Activated CD8-positive, alpha-beta memory T cell treated with anti-CD3 and anti-CD28 coated beads for 24 hours (primary cell): ENCODE measurements at places on chromosomes 6 and 20.

DNA sequence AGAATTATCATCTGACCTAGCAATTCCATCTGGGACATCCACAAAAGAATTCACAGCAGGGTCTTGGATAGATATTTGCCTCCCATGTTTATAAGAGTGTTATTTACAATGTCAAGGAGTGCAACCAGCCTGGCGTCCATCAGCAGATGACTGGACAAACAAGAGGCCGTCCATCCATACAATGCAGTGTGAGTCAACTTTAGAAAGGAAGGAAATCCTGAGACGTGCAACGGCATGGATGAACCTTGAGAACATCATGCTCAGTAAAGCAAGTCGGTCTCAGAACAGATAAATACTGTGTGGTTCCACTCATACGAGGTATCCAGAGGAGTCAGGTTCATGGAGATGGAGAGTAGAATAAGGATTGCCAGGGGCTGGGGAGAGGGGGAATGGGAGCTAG lies 46.4 kb downstream of the FOXF2 start:
- no peak for DNase-seq

DNA sequence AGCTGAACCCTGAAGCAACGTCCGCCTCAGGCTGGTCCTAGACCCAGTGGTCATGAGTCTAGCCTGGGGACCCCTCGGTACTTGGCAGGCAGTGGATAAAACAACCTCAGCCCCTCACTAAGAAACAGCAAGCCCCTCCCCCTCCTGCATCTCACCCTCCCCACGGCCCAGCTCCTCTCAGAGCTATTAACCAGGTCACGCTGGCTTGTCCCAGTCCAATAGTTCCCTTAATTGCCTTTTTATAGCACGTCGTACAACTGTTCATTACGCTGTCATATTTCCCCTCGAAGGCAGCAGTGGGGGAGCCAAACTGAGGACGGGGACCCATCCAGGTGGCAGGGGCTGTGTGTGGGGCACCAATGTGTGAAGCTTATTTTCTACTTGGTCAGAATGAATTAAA lies 8.6 kb upstream of the SLC32A1 start:
- DNase-seq, result no peak

GRCh38 chr6:163564534-163564933 lies 150.0 kb downstream of the QKI start:
- DNase-seq, result no peak

DNA sequence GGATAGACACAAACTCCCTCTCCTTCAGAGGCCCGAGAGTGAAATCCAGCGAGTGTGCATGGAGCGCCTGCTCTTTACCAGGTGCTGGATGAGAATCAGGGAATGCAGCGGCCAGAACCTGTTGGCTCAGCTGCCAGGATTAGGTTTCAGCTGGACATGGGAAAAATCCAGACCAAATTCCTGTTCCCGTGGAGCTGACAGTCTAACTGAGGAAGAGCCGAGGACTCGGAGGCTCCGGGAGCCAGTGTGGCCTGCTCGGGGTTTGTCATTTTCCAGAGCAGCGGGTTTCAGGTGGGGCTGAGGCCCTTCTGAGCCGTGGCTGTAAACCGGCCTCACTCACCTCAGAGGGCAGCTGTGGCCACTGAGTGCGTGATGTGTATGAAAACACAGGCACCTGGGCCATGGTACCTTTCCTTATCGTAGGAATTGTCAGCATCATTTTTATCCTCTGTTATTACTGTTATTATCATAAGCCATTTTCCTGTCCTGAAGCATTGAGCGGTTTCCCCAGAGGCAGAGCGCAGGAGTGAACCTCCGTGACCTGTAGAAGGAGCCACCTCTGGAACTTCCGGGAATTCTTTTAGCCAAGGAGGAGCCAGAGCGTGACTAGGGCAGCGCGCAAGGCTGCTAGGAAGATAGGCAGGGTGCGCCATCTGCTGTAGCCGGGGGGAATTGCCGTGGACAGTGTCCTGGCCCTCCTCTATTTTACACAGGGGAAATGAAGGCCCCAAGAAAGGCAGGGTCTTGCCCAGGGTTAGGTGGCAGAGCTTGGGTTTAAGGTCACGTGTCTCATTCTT lies 27.3 kb downstream of the PKIG start:
- DNase-seq, result peak; percentile 96

DNA sequence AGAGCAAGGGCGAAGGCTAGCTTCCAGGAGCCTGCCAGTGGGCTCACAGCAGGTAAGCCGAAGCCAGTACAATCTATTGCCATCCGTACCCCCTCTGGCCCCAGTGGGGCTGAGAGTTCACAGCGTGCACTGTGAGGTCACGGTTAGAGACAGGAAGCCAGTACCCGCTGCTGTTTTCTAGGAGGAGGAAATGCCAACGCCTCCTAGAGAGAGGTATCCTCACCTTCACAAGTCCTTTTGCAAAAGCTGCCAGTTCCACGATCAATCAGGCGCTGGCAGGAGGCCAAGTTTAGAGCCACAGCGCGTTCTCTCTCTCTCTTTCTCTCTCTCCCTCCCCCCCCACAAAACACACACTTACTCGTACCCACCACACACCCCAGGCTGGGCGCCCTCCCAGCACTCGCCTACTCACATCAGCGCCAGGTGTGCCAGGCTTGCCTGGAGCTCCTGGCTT lies 22.5 kb downstream of the COL9A1 start:
- DNase-seq, result no peak

DNA sequence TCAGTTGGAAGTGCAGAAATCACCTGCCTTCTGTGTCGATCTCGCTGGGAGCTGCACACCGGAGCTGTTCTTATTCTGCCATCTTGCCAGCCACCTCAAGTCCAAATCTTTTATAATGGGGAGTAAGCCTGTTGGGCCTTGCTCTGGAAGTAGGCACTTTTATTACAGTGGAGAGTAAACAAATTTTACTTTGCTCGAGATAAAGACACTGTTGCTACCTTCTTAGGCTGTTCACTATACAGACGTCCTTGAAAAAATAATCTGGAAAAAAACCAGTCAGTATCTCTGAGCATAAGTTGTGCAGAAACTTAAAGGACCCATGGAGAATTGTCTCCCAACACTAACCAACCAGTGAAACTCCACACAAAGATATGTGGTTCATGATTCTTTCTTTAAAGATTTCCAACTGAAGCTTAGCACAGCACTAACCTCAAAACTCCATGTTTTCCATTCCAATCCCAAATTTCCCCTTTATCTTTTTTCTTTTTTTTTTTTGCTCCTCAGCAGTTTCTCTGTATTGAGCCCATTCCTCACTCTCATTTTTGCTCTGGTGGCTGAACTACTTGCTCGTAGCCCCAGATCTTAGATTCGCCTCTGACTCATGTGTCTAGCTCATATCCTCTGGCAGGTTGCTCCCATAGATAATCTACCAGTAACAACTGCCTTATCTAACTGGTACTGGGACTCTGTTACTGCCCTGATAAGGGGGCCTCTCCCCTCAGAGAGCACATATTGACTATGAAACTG lies 34.3 kb upstream of the COL9A1 start:
- DNase-seq, result no peak

DNA sequence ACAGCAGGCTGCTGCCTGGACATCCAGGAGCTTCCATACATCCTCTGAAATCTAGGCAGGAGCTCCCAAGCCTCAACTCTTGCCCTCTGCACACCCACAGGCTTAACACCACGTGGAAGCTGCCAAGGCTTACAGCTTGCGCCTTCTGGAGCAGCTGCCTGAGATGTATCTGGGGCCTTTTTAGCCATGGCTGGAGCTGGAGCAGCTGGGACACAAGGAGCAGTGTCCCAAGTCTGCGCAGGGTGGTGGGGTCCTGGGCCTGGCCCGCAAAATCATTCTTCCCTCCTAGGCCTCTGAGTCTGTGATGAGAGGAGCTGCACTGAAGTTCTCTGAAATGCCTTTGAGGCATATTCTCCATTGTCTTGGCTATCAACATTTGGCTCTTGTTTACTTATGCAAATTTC lies 255.0 kb downstream of the DLL1 start:
- DNase-seq, result no peak

DNA sequence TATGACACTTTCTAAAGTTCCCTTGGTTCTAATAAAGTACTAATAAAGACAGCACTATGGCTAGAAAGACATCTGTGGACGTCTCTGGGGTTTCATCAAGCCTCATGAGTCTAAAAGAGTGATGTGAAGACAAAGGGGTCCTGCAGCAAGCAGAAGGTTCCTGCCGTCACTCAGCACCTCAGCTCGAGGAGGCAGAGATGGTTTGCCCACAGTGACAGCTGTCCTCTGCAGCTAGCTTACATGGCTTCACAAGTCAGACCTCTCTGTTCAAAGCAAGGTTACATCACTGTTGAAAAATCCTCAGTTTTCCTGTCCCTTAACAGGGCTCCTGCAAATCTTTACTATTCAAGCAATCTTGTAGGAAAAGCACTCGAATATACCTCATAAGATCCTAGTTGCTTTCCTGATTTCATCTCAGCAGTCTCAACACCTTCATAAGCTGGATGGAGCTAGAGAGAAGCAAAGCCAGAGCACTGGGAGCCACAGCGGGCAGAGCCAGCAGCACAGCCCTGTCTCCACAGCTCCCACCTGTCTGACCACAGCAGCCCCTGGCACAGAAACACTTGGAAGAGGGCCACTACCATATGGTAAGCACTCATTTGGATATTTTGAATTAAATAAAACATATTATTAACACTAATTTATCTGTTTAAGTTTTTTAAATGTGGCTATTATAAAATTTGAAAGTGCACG lies 202.3 kb downstream of the GMDS start:
- no peak for DNase-seq

DNA sequence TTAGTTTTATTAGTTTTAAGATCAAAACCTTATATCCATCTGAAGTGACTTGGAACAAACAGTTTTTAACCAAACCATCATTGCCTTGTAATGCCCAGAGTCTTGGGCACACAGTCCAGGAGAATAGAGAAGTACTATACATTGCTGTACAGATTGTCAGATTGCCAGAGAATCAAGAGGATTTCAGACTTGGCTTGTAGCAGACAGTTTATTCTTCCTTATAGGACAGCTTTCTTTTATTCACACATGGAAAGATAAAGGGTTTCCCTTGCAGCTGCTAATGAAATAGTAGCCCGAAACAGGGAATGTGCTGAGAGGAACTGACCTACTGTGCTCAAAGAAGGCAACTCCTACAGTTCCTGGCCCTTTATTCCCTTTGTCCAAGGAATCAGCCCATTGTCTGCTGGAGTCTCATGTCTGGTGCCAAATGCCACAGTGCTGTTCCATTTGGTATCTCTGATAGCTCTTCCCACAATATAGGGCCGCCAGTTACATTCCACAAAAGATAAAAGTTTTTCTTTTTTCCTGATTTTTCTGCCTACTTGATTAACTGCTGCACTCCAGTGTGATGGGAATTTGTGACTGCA lies 30.6 kb downstream of the DCBLD1 start:
- no peak for DNase-seq

DNA sequence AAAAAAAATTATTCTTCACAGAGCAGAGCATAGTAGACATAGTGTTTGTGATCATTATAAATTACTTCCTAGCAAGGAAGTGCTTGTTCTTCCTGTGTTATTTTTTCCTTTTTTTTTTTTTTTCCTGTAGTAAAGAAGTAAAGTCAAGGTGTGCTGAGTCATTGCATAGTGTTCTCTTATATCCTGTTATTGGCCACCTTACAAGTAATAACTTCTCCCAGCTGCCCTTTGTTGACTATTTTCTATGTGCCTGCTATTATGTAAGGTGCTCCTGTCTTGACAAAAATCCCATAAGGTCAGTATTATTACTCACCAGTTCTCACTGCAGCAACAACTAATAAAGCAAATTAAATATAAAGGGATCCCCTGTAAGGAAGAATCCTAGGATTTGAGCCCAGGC lies 195.3 kb downstream of the GJA1 start:
- no peak for DNase-seq

DNA sequence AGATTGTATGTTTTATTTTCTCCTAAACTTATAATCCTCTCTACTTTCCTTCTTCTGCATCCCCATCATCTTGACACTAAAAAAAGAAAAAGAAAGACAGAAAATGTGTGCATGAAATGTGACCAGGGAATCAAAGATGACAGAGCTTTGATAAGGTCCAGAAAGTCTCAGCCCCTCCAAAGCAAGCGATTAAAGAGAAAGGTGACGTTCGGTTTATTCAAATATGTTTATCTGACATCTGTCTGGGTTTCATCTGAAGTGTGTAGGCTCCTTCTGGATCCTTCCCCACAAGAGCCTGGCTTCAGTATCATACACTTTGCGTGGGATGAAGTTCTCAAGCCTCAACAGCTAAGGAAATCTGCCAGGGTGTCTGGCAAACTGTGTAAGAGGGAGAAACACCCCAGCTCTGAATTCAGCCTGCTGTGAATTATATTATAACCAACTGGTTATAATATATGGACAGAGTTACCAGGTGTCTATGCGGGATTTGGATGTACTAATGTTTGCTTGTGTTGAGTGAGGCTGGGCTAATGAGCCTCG lies 263.0 kb downstream of the ZNF217 start:
- no peak for DNase-seq

DNA sequence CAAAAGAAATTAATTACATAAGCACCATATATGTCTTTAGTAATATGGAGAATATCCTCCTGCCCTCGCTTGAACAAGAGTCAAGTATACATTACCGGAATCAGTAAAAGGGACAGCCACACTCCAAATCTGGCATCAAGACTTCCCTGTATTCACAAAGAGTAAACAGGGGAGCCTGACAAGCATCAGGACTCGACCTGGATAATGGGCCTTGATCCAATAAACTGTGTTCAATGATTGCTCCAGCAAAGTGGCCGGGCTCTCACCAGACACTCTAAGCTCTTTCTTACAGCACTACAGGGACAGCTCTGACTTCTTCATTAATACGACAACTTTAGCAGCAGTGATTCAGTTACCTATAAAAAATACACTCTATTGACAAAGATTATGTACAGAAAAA lies 307.9 kb upstream of the POU3F2 start:
- DNase-seq, result no peak

GRCh38 chr20:8658103-8658502 lies 410.8 kb upstream of the PLCB4 start:
- no peak for DNase-seq

DNA sequence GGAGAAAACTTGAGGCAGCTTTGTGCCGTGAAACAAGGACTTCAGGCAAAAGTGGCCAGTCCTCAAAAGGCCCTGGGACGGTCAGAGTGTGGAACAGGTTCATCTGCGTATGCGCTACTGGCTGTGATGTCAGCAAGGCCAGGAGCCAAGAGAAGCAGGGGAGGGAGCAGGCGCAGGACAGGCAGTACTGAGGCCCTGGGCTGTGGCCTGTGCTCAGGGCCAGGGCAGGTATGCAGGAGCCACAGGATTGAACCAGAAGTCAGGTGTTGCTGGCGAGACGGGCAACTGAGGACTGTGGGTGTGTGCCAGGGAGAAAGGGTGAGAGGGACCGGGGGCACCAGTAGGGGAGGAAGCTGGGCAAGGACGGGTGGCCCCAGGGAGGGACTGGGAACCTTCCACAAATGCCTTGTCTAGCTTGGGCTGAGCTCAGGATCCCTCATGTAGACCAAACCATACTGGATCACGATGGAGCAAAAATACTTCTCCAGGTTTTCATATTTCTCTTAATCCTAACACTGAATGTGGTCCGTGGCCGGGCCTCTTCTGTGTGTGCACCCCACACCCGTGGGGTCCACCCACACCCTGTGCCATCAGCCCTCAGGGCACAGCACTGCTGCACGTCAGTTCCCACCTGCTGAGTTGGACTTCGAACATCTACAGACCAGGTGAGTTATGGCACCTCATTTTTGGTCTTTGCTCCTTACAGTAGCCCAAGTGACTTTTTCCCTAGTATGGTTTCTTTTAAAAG lies 46.9 kb downstream of the GINS1 start:
- no peak for DNase-seq

GRCh38 chr6:154427446-154427845 lies 70.8 kb upstream of the IPCEF1 start:
- no peak for DNase-seq
